ENCODE measurements at places on chromosomes 5 and 9. TPM values are rescaled to one million over a fixed set of nuclear protein-coding genes. Genes with fewer than 3 reads are reported as not detected.

The WDR31 gene
- 3.5 TPM for total RNA-seq

GRCh38 chr5:60512117-60512516 is 187.8 kb downstream of the DEPDC1B start:
- DNase-seq: no peak

DNA sequence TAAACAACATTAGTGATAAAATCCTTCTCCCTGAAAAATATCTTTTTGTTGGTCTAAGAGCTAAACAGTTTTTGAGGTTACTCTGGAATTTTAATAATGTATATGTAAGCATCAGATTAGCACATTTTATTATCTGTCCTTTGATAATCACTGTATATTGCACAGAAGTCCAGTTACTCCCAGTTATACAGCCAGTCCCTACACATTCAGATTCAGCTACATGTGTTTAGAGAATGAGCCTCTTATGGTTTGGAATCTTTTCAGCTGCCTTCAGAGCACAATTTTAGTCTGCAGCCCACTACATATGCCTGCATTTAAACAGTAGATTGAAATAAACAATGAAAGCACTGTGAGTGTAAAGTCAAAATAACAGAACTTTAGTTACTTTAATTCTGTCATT is 438.2 kb downstream of the ARHGEF28 start:
- no peak for DNase-seq

- DNase-seq: no peak
Observed at GRCh38 chr9:126991183-126991582, 76.6 kb downstream of the RALGPS1 start.

DNA sequence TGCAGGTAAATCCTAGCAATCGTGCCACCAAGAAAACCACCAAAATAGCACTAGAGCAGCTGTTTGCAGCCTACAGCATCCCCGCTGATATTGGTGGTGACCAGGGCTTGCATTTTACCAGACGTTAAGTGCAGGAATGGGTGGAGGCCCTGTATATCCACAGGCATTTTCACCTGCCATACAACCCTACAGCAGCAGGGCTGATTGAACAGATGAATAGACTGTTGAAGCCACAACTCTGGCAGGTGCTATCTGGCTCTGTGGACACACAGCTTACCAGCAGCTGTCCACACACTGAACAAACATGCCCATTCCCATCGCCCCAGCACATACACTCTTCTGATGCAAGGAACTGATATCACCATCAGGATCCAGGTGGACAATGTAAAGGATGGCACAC is 154.5 kb upstream of the APC start:
- no peak for DNase-seq

The GRM6 gene
- total RNA-seq: not detected

The CTSV gene
- 6.0 TPM for total RNA-seq

DNA sequence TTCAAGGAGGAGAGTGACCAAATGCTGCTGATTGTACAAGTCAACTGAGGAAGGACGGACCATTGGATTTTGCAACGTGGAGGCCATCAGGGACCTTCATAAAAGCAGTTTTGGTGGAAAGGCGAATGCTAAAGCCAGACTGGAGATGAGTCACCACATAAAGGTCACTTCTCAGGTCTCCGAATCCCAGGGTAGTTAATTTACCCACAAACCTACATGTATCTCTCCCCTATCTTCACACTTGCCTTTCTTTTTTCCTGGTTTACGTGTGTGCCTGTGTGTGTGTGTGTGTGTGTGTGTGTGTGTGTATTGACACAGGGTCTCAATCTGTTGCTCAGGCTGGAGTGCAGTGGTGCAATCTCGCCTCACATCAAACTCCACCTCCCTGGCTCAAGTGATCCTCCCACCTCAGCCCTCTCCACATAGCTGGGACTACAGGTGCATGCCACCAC is 4.6 kb upstream of the CTNNA1 start:
- DNase-seq: no peak

GRCh38 chr9:89619019-89619418 is 14.2 kb downstream of the GADD45G start:
- DNase-seq: no peak

GRCh38 chr9:123584202-123585176 is 228.5 kb downstream of the CRB2 start:
- no peak for DNase-seq

The ADRB2 gene
- total RNA-seq: 0.94 TPM

GRCh38 chr5:125112196-125112595 is 365.8 kb upstream of the ZNF608 start:
- DNase-seq: no peak

DNA sequence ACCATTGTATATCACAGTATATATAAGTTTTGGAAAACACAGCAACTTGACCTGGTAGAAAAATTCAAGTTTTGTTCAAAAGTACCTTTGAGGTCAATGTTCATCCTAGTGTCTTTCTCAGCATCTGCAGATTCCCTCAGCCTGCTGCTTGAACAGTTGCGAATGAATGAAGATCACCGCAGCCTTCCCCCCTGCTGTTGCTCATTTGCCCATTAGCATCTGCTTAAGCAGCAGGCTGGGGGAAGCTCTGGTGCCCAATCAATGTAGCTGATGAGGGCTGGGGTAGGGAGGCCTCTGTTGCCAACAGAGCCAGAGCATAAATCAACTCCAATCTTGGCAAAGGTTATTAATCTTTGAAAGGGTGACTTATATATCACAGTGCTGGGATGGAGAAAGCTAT is 586.5 kb upstream of the PTPRD start:
- no peak for DNase-seq

DNA sequence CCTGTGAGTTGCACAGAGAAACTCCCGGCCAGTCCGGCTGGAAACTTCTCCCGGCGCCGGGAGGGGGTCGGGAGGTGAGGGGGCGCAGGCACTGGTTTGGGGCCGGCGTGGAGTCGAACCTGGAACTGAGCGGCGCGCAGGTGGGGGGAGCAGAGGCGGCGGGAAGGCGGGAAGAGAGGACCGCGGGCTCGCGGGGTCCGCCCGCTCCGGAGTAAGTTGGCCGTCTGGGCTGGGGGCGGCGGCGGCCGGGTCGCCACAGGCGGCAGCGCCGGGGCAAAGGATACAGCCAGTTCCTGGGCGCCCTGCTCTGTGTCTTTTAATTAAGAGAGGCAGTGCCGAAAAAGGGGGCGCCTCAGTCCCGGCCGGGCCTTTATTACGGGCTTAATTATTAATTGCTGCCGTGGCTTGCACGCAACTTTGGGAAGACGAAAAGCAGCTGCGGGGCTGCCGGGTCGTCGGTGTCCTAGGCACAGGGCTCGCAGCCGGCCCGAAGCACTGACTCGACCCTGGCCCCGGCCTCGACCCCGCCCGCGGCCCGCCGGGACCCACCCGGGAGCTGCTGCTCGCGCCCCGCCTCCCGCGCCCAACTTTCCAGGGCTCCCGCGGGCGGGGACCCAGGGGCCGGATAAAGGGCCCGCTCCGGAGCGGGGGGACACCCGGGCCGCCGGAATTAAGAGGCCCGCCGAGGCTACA is 1.1 kb downstream of the NTNG2 start:
- DNase-seq: no peak

The GCNT4 gene
- 2.7 TPM for total RNA-seq

- DNase-seq: no peak
Observed at GRCh38 chr5:176725521-176726280, 78.4 kb downstream of the TSPAN17 start.

DNA sequence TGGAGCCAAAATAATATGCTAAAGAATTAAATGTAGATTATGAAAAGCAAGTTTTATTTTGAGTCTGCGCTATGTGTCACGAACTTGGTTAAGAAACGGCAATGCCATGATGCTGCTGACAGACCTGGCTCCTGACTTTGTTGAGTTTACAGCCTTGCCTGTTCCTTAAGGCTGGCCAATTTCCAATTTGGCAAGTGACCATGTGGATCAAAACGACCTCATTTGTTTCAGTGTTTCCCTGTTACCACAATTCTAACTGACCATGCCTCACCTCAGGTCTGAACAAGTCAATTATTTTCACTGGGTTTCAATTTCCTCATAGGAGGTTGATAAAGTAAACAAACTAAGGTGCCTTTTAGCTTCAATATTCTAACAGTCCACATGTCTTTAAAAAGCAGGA is 461.4 kb downstream of the ZNF608 start:
- no peak for DNase-seq

The TMEM8B gene
- 17.6 TPM for total RNA-seq

DNA sequence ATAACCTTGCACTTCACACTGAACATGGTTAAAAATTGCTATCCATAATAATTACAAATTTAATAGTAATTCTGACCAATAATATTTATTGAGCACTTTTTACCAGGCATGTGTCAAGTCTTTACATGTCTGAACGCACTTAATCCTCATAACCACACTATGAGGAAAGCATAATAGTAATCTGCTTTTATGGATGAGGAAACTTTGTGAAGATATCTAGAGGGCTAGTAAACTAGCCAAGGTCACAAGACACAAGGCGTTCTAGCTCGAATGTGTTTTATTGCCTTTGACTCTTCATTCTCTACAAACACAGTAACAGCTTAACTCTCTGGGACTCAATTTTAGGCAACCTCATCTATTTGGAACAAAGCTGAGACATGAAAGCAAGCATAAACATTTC is 205.1 kb downstream of the ARHGEF28 start:
- no peak for DNase-seq

The RORB gene
- total RNA-seq: 0.13 TPM

- no peak for DNase-seq
Observed at GRCh38 chr9:134127065-134127580, 8.8 kb upstream of the WDR5 start.

GRCh38 chr5:138129347-138129746 is 9.9 kb downstream of the NME5 start:
- no peak for DNase-seq

DNA sequence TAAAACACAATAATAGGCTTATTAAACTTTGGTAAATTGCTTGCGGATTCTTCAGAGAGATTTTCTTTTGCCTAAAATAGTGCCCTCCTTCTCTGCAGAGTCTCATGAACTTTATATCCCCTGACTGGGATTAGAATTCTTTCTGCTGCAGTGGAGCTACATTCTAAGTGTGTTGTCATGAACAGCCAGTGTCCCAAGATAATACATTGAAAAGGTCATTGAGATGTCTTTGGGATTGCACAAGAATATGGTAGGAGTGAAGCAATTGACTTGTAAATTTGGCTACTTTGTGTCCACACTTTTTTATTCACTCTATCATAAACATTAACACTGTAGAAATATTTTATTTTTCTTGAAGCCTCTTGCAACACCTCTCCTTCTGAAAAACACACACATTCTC is 604.5 kb downstream of the GABRG2 start:
- DNase-seq: no peak

The C1QTNF3 gene
- total RNA-seq: 2.7 TPM

DNA sequence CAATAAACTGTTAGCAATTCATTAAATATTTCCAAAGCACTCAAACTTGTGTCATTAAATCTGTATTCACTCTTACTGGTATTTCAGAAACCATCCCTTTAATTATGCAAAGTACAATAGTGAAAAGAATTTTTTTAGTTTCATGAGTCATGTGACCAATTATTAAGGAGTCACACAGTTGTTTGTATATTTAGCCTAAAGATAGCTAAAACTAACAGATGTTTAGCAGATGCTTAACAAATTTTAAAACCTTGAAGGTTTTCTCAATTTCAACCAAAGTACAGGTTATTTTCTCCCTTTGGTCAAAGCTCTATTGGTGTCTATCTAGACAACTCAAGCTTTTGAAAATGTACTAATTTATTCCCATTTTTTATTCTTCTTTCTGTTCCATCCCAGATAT is 44.1 kb downstream of the PJA2 start:
- no peak for DNase-seq

Measured in colonic mucosa (tissue), 4 donors.